ENCODE measurements at places on chromosomes 2 and 18.
A peak's percentile ranks its signal among the peaks of the same experiment; 100 is the strongest.

- no peak for DNase-seq
Observed at GRCh38 chr2:13414897-13415296, 698.2 kb downstream of the TRIB2 start.

- no peak for DNase-seq
Observed at GRCh38 chr2:132692816-132693215, 22.8 kb upstream of the LYPD1 start.

- no peak for DNase-seq
Observed at GRCh38 chr2:45211636-45212035, 202.4 kb upstream of the SIX2 start.

DNA sequence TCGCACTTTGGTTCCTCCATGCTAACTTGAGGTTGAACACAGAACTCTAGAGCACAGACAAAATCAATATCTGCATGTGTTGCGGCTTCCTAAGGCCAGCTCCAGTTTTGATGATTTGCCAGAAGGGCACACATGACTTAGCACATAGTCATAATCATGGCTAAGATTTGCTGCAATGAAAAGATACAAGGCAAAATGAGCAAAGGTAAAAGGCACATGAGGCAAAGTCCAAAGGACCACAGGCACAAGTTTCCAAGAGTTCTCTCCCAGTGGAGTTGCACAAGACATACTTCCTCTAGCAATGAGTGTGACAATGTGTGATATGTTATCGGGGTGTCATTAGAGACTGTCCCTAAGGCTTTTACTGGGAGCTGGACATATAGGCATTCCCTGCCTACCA lies 24.2 kb upstream of the CXXC1 start:
- no peak for DNase-seq

GRCh38 chr2:176170602-176171305 lies 13.6 kb downstream of the HOXD3 start:
- DNase-seq = no peak

GRCh38 chr2:75666911-75667310 lies 20.3 kb downstream of the MRPL19 start:
- no peak for DNase-seq

GRCh38 chr2:38835015-38835601 lies 40.6 kb downstream of the DHX57 start:
- no peak for DNase-seq

DNA sequence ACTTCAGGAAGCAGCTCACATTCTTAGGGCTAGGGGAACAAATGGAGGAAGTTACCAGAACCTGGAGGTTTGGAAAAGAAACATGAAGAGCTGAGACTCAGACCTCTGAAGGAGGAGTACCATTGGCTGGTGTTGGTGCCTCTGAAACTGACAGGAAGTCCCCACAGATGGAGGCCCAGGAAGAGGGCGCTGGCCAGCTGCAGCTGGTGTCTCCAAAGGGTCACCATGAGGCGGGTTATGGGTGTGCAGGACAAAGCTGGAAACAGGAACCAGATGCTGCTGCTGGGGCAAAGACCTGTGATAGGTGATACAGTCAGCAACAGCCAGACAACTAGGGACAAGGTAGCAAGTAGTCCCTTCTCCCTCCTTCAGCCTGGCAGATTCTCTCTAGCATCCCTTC lies 136.5 kb upstream of the SERPINE2 start:
- DNase-seq = no peak

DNA sequence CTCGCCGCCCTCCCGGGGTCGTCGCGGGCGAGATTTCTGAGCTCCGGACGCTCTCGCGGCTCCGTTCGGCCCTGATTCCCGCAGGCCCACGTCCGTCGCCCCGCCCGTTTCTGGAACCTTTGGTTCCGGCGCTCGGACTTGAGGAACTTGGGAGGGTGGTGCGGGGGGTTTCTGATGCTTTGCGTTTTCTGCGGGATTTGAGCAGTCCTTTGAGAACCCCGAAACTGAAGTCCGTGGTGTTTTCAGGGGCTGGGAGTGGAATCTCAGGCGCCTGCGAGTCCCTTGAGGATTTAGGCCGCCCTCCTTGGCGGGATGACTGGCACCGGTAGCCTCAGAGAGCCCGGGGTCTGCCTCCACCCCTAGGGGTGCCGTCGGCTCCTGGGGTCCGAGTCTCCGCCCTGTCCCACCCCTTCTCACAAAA lies 336 bp downstream of the THNSL2 start:
- DNase-seq = peak; percentile 52

DNA sequence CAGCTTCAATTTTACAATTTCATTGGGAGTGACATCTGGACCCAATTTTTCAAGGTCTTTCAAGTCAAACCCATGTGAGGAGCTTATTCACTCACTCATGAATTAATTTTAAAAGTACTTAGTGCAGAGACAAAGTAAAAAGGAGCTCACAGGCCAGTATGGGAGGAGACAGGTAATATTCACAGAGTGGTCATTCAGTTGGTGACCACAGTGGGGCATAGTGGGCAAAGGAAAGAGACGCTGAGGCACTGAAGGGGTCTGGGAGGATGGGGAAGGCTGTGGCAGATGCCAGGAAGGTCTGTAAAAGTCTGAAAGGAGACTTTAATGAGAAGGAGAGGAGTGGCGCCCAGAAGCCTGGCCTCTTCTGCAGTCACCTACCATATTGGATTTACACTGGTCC lies 76.0 kb downstream of the CD8B2 start:
- no peak for DNase-seq

DNA sequence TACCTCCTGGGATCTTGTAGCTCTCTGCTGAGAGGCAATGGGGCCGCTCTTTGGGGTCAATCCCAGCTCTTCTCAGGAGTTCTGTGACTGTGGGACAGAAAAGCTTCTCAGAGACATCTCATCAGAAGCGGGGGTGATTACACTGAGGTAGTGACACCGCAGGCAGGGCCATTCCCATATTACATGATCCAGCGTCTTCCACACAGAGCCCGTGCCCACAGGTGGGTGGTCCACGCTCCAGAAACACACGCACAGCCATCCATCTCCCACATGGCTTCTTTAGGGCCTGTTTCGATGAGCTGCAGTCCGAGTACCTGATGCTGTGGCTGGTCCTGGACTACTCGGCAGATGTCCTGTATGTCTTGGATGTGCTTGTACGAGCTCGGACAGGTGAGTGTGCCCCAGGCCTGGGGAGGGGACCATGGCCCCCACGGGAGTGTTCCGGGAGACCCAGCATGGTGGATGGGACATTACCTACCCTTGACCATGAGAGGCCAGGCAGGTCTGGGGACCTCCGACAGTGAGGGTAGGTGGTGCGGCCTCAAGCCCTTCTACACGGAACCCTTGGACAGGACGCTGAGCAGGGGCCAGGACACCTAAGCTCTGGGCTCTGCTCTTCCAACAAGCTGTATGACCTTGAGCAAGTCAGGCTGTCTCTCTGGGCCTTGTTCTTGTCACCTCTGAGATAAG lies 45.5 kb downstream of the CNGA3 start:
- DNase-seq = no peak

GRCh38 chr2:153479573-153479972 lies 1.0 kb upstream of the RPRM start:
- DNase-seq = no peak

GRCh38 chr2:158337018-158337417 lies 119.5 kb downstream of the CCDC148 start:
- DNase-seq = no peak

DNA sequence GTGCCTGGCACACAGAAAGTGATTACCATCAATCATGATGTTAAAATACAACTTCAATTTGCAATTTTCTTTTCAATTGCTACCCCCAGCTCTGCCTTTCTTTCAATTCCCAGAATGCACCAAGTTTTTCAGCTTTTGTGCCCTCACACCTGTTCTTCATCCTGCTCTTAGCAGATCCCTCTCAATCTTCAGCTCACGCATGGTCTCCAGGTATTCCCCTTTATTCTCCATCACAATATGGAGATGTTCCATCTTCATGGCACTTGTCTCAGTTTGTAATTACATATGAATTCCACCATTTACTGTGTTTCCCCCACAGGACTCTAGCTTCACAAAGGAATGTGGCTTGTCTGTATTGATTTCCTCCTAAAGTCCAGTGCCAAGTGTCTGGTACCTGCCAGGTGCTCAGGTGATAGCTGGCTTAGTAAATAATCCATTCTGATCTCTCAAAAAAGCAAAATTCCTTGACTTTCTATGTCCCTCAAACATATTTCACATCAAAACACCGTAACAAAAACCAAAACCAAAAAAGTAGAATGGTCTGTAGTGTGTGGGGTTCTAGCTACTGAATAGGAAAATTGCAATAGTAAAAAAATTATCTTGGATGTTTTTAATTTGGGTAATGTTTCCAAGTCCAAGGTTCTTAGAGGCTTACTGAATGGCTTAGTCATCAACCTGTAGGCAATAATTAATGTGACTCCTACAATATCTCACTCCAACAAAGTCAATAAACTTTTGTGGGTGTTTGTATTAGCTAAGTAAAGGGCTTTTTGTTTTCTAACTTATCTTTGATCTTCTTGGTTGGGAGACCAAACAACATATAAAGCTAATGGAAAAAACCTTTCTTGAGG lies 2.9 kb upstream of the INSIG2 start:
- DNase-seq = no peak

DNA sequence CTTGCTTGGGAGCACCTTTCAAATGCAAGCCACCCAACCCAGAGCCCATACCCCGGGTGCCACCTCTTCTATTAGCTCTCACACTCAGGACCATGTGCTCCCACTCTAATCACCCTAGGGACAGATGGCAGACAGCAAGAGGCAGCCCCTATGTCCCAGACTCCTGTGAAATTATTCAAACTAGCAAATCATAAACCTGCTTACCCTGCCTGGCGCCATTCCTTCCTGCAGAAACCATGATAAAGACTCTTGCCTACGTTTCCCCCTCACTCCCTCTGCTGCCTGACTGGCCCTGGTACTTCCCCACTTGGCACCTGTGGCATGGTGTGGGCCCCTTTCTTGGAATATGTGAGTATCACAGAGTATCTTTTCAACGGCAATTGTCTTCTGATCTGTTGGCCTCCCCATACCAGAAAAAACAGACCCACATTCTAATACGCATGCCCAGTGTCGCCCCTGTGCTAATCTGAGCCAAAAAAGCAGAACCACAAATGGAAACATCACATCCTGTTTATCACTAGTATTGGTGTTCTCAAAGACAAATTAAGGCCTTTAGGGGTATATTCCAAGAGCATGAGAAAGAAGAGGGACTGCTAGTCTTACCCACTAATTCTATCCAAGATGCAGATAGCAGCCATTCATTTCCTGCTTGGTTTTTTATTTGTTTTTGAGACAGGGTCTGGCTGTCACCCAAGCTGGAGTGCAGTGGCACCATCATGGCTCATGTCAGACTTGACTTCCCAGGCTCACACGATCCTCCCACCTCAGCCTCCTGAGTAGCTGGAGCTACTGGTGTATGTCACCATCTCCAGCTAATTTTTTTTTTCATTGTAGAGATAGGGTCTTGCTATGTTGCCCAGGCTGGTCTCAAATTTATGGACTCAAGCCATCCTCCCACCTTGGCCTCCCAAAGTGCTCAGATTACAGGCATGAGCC lies 44.1 kb upstream of the TTC39C start:
- DNase-seq = no peak

DNA sequence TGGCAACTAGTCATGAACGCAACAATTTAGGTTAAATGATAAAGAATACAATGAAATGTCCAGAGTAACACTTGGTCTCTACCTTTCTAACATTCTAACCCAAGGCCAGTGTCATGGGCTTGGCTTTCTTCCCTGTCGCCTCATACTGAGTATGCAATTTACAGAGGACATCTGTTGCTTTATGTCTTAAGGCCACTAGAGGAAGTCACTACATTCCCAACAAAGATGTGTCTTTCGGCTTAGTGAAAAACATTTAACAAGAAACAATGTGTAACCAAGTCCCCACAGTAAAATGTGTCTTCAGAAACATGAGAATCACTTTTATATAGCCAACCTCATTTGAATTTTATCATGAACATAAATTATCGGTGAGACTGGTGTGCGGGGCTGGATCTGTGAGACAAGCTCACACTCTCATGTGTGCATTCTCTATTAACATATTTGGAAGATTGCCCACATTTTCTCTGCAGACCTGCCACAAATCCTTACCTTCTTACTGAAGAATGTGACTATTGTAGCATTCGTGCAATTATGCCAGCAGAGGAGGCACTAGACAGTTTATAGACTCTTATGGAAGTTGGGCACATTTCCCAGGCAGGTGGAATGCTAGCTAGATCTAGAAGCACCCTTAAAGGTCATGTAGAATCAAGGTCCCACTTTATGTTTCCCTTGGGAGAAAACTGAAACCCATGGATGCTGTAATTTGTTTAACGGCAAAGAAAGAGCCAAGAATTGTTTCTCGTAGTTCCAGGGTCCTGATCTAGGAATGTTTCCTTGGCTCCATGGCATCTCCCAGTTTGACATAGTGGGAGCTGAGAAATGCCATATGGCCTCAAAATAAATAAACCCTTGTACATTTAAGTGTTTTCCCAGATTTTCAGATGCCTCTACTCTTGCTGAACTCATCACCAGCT lies 101.8 kb downstream of the CD226 start:
- DNase-seq = no peak
